Neural crest cell (in vitro differentiated cells): ENCODE measurements at places on chromosomes 1 and 21. TPM values are rescaled to one million over a fixed set of nuclear protein-coding genes. Genes with fewer than 3 reads are reported as not detected.

DNA sequence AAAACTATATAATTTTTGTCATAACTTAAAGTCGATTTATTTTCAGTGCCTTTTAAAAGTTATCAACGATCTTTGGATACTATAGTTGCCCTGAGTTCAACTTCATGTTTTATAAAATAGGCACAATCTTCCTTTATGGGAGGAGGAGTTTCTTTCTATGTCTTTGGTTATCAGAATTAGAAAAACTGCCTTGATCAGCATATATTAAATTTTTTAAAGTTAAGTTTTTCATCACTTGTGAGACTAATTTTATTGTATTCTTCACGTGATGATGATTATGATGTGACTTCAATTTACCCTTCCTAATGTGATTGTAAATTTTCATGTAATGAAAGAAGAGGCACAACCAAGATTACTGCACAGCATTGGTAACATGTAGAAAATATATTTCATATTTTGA is 58.2 kb upstream of the TMPRSS15 start:
- no peak overlapping the region for H3K4me3 ChIP-seq
- H3K4me1 ChIP-seq = no peaks in the 10 kb centered on the region

GRCh38 chr21:26169061-26169610 is 1.4 kb downstream of the APP start:
- peak; percentile 41 for DNase-seq
- H3K36me3 ChIP-seq = no peaks in the 10 kb centered on the region
- peak overlapping the region; percentile 98 for H3K27ac ChIP-seq
- peaks cover 52% of the 10 kb centered on the region for H3K4me1 ChIP-seq

DNA sequence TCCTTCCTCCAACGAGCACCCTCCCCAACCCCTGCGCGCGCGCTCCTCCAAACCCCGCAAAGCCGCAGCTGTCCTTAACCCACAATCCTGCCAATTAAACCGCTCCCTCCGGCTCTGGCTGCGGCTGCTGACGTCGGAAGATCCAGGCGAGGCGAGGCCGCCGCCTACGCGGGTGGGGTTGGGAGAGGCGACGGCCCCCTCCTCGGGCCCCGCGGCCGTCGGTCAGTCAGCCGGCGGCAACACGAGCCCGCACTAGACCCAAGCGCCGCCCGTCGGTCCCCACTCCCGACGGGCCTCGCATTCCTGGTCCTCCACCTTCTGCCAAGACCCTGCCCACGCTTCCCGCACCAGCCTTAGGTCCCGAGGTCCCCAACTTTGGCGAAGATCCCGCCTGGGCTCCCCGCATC is 75.4 kb downstream of the VWA5B1 start:
- no peak overlapping the region for H3K27ac ChIP-seq
- peak overlapping the region; percentile 72 for H3K4me3 ChIP-seq
- peaks cover 5% of the 10 kb centered on the region for H3K4me1 ChIP-seq
- H3K36me3 ChIP-seq = no peaks in the 10 kb centered on the region

- H3K36me3 ChIP-seq = peaks cover 20% of the 10 kb centered on the region
- DNase-seq = no peak
- H3K27ac ChIP-seq = no peak overlapping the region
- peaks cover 24% of the 10 kb centered on the region for H3K4me1 ChIP-seq
- H3K27me3 ChIP-seq = no peaks in the 10 kb centered on the region
These were observed 21.3 kb downstream of the RBM15 start for GRCh38 chr1:110360431-110360830.

DNA sequence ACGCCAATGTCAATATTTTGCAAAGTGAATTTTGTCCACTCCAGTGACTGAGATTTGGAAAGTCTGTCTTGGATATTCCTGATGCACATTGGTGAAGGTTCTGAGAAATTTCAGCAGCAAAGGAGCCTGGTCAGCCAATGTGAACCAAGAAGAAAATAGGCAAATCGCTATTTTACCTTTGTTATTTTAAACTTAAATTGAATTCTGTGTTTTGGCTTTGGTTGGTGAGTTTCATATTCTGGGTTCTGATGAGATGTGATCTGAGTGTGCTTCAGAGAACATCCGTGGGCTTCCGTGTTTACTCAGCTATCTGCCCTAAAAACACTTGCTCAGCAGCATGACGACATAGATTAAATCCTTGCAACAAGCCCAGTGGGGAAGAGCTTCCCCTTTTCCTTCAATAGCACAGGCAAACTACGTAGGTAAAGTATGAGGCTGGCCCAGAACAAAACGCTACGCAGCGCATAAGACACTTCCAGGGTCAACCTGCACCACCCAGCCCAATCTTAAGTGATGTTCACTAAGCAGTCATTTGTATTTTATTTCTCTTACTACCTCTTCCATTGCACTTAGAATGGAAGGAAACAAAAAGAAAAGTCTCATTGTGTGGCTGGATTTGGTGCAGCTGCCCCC is 176.4 kb upstream of the KAZN start:
- no peaks in the 10 kb centered on the region for H3K4me1 ChIP-seq
- peak overlapping the region; percentile 75 for H3K27ac ChIP-seq
- no peaks in the 10 kb centered on the region for H3K36me3 ChIP-seq
- H3K4me3 ChIP-seq = no peak overlapping the region

The FCRL6 gene
- total RNA-seq = not detected in 2 replicates

The ZRANB2 gene
- 112 and 113 TPM in 2 replicates for total RNA-seq

- no peaks in the 10 kb centered on the region for H3K27me3 ChIP-seq
- H3K27ac ChIP-seq = no peak overlapping the region
- H3K4me3 ChIP-seq = no peak overlapping the region
- H3K4me1 ChIP-seq = no peaks in the 10 kb centered on the region
These were observed 140.2 kb upstream of the SGIP1 start for GRCh38 chr1:66393586-66394287.

The SLC5A3 gene
- total RNA-seq = 19.6 and 20.4 TPM in 2 replicates

GRCh38 chr1:955474-955873 is 3.6 kb downstream of the NOC2L start:
- H3K4me3 ChIP-seq = peak overlapping the region; percentile 29
- H3K27ac ChIP-seq = no peak overlapping the region
- H3K36me3 ChIP-seq = peaks cover 6% of the 10 kb centered on the region
- no peak for DNase-seq

The ITLN2 gene
- 0.35 TPM in 1 of 2 replicates, not detected in the other for total RNA-seq

- no peaks in the 10 kb centered on the region for H3K4me1 ChIP-seq
- no peak for DNase-seq
- no peak overlapping the region for H3K4me3 ChIP-seq
- H3K36me3 ChIP-seq = peaks cover 44% of the 10 kb centered on the region
- no peaks in the 10 kb centered on the region for H3K27me3 ChIP-seq
These were observed 149.6 kb downstream of the RPS6KC1 start for GRCh38 chr1:213200630-213201029.

The CDC42BPA gene
- 35.6 and 38.0 TPM in 2 replicates for total RNA-seq

DNA sequence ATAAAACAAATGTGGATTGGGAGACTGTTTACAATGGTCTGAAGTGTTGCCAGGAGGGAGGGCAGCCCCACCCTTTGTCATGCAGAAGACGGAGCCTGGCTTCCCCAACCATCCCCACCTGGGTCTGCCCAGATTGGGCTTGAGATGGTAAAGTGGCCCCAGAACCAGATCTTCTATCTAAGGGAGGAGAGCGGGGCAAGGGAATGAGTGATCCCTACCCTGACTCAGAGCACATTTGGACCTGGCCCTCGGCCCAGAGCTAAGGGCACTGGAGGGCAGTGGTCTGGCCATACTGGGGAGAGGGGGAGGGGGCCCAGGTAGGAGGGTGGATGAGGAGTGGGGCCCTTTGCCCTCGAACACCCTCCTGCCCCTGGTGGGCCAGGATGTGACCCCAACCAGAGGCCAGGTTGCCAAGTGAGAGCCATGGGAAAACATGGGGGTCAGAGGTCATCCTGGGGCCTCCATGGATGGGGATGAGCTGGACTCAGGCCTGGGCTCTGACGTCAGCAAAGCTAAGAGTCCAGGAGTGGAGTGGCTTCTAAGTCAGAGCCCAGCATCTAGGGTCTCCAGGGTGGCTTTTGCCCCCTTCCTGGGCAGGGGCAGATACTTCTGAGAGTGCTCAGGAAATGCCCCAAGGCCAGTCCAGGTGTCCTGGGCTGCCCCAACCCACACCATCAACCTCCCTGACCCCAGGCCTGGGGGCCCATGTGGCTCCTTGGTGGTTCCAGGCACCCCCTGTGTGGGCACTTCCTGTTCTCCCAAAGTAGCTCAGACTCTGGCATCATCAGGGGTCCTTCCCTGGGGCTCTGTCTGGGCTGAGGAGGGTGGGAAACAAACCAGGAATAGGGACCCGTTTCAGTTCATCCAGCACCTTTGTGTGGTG is 1.6 kb upstream of the LEFTY1 start:
- H3K36me3 ChIP-seq = no peaks in the 10 kb centered on the region
- no peak for DNase-seq
- H3K4me3 ChIP-seq = no peak overlapping the region
- no peak overlapping the region for H3K27ac ChIP-seq
- H3K4me1 ChIP-seq = peaks cover 20% of the 10 kb centered on the region

DNA sequence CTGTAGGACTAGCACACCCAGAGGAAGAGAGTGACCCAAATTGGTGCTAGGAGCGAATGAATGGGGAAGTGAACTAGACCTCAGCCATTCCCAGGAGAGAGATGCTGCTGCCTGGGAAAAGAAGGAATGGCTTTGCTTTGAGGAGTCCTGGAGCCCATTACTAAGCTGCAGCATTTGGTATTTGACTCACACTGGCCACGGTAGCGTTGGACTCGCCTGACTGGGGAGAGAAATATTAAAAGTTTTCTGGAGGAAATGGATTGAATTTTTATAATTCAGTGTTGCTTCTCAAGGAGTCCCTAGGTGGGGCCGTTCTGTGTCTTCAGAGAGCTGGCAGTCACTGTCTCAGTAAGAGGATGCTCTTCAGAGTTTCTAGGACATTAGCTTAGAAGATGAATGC is 40.2 kb downstream of the PIK3CD start:
- H3K4me3 ChIP-seq = no peak overlapping the region
- peaks cover 21% of the 10 kb centered on the region for H3K4me1 ChIP-seq
- DNase-seq = no peak
- H3K27ac ChIP-seq = no peak overlapping the region

The CD52 gene
- total RNA-seq = not detected in 2 replicates

- H3K4me1 ChIP-seq = peaks cover 7% of the 10 kb centered on the region
- no peak overlapping the region for H3K4me3 ChIP-seq
- DNase-seq = no peak
- H3K27me3 ChIP-seq = no peaks in the 10 kb centered on the region
These were observed 476.6 kb downstream of the COL11A1 start for GRCh38 chr1:102631691-102632090.

The RBBP5 gene
- 22.8 and 24.1 TPM in 2 replicates for total RNA-seq
